Dermis blood vessel endothelial cell (primary cell): ENCODE measurements at places on chromosomes 6 and 20. TPM values are rescaled to one million over a fixed set of nuclear protein-coding genes. Genes with fewer than 3 reads are reported as not detected.

Gene WFDC2
- total RNA-seq, result not detected in 2 replicates

- DNase-seq, result no peak
These were observed 88.6 kb downstream of the RNF217 start for GRCh38 chr6:125050663-125051318.

- no peak for DNase-seq
These were observed 341.4 kb downstream of the PLCB1 start for GRCh38 chr20:8473459-8473858.

GRCh38 chr20:32858189-32858588 is 534 bp upstream of the EFCAB8 start:
- no peak for DNase-seq

GRCh38 chr6:17442196-17442595 is 48.8 kb downstream of the CAP2 start:
- no peak for DNase-seq

GRCh38 chr6:153092082-153093013 is 38.7 kb downstream of the RGS17 start:
- peak; percentile 84 for DNase-seq

GRCh38 chr6:97215157-97215769 is 67.8 kb downstream of the MMS22L start:
- DNase-seq, result peak; percentile 77

GRCh38 chr6:104118274-104118673 is 741.4 kb downstream of the HACE1 start:
- peak; percentile 5 for DNase-seq

DNA sequence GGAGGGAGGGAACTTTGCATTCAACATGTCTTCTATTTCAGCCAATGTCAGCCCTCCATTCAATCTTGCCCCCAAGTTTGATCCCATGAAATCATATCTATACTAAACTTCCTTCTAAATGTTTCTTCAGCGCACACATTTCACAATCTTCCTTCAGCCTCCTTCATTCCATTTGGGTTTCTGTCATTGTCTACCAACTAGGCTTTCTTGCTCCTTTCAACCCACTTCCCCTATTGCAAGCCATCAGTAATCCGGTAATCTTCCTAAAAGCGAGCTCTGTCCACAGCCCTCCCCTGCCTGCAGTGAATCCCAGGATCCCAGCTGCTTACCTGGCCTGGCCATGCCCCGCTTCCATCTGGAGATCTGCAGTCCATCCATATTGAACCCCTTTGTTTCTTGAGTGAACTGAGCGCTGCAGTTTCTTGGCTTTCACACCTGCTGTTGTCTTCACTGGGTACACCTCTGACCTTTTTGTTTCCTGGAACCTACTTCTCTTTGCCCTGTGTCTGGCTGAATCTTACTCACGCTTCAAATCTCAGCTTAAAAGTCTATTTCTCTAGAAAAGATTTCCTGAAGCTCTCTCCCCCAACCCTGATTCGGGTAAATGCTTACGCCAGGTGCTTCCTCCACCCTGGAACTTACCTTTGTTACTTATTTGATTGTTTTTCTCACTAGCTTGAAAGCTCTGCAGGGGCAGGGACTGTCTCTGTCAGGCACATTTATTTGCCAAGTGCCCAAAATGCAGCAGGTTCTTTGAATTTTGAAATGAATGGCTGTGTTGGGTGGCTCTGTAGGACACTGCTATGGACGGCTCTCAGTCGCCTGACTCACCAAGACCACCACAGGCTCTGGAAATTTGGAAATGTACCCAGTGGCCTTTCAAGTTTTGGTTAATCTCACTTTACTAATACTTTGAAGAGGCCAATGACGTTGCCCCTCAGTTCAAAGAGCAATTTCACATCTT is 50.3 kb downstream of the ADTRP start:
- DNase-seq, result no peak

DNA sequence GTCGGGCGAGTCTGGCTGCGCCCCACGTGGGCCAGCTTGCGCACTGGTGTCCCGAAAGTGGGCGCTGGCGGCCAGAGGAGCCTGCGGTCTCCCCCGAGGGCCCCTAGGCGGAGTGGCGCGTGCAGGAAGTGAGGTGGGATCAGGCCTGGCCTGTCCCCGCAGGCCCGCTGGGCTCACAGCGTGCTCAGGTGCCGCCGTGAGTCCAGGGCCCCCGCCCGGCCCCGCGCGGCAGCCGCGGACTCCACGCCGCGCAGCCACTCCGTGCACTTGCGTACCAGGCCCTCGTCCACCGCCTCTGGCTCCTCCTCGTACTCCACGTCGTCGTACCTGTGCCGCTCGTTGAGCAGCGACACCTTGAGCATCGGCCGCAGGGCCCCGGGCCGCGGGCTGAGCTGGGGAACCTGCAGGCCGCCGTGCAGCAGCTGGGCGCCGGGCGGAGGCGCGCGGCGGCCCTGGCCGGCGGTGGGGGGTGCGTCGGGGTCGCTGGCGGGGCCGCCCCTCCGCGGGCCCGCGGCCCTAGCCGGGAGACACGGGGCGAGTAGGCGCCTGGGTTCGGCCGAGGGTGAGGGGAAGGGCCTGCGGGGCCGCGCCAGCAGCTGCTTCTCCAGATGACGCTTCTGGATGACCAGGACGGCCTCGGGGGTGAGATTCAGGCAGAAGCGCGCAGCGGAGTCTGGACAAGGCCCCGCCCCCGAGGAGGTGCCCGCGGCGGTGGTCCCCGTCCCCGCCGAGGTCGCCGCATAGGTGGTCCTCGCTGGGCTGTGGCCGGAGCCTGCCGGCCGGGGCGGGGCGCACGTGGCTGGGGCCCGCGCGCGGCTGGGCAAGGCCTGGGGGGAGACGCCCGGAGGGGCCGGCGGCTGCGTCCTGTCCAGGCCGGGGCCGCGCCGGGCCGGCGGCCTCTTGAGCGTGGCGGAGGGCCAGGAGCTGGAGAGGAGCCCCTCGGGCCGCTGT is 835 bp downstream of the PRR18 start:
- DNase-seq, result no peak

Gene PAK5
- total RNA-seq, result under 0.01 TPM in 1 of 2 replicates, not detected in the other

Gene IL17A
- not detected in 2 replicates for total RNA-seq

- DNase-seq, result no peak
These were observed 68.0 kb downstream of the CD164 start for GRCh38 chr6:109314313-109314712.

DNA sequence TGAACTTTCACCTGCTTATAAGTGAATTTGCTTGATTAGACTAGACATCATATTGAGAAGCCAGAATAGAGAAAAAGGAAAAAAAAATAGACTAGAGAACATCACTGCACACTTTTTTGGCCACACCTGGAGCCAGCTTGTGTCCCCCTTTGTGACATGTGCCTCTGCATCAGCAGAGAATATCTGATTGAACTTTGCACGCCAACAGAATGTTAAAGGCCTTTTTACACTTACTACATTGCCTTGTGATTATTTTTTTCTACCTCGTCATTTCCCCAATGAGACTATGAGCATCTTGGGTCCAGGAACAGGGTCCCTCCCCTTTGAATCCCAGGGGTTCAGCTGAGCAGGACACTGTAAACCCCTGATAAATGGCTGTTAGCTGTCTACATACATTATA is 17.2 kb upstream of the ZNF133 start:
- DNase-seq, result no peak

Gene ENPP5
- total RNA-seq, result 0.17 TPM in 1 of 2 replicates, not detected in the other

Gene FAM162B
- total RNA-seq, result 4.3 and 5.6 TPM in 2 replicates

DNA sequence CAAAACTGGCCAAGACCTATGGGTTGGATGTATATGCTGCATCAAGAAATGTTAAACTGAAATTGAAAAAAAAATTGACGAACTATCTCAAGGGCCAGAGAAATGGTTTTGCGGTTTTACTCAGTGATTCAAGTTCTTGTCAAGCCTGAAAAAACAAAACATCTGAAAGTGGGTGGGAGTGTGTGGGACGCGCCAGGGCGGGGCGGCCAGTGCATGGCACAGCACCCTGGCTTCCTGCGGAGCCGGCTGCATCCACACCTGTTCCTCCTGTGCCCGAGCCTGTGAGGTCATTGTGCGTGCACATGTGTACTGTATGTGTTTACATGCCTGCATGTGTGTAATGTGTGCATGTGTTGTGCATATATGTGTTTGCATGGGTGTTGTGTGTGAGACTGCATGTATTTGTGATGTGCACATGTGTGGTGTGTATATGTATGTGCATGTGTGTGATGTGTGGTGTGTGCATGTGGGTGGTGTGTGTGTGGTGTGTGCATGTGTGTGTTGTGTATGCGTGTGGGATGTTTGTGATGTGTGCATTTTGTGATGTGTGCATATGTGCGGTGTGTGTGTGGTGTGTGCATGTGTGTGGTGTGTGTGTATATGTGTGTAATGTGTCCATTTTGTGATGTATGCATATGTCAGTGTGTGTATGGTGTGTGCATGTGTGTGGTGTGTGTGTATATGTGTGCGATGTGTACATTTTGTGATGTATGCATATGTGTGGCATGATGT is 59.8 kb downstream of the CDH4 start:
- DNase-seq, result no peak

GRCh38 chr6:169473663-169474062 is 220.0 kb upstream of the THBS2 start:
- DNase-seq, result no peak

DNA sequence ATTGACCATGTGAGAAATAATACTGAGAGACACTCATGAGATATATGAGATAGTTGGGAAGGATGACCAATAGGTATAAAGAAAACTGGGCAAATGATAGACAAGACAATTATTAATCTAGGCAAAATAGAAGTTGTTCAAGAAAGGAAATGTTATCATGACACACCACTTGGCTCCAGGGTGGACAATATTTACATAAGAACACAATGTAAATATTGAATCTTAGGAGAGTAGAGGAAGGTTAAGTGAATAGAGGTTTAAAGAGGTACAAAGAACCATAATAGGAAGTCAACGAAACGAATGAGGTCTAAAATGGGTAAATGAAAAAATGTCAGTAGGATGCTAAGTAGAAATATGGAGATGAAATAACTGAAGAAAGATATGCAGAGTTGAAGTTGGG is 126.5 kb downstream of the MBOAT1 start:
- no peak for DNase-seq

Gene MAK
- under 0.01 and 0.09 TPM in 2 replicates for total RNA-seq

Gene E2F3
- total RNA-seq, result 5.8 and 9.7 TPM in 2 replicates

GRCh38 chr6:78089531-78089930 is 436.7 kb downstream of the MEI4 start:
- peak; percentile 62 for DNase-seq

DNA sequence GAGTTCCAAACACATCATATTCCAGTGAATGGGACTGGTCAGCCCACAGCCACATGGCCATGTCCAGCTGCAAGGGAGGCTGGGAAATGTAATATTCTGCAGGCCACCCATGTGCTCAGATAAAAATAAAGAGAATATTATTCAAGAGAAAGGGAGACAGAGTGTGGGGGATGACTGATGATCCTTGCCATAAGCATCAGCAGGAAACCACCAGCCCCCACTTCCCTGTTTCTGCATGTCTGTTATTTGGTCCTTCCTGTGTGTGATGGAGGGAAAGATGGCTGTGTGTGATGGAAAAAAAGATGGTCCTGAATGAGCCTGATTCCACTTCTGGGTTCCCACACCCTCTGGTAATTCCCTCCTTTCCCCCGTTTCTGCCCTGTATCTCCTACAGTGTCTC is 13.1 kb upstream of the RSPO4 start:
- DNase-seq, result no peak

- no peak for DNase-seq
These were observed 39.8 kb upstream of the BACH2 start for GRCh38 chr6:90336388-90336947.

DNA sequence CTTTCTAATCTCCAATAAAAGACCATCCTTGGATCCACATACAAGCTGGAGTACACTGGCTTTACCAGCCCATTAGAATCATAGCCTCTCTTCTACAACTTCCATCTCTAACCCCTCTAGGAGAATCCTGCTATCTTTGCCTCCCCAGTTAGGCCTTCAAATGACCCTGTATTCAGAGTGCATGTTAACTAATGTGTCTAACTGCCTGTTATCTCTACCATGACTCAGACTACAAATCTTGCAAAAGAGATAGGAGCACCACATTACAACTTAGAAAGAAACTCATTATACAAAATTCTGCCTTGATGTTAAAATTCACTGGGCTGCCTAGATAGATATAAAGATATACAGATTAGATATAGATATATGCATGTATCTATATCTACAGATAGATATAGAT is 28.2 kb downstream of the GPR63 start:
- no peak for DNase-seq

DNA sequence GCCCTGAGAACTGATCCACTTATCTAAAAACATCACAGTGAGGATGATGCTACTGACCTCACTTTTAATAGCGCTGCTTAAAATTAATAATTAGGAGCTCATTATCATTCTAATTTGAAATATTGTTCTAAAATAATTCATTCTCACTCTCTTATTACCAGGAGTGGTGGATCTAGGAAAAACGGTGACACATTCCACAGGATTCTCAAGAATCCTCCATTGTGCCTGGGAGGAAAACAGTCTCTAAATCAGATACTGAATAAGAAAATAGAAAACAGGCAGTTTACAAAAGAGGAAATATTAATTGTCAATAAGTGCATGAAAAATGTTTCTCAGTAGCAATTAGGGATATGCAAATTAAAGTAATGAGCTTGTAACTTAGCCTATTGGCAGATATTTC is 187.4 kb downstream of the TENT5A start:
- DNase-seq, result no peak

Gene GSTA1
- not detected in 2 replicates for total RNA-seq

Gene C20orf204
- 11.2 and 13.3 TPM in 2 replicates for total RNA-seq

DNA sequence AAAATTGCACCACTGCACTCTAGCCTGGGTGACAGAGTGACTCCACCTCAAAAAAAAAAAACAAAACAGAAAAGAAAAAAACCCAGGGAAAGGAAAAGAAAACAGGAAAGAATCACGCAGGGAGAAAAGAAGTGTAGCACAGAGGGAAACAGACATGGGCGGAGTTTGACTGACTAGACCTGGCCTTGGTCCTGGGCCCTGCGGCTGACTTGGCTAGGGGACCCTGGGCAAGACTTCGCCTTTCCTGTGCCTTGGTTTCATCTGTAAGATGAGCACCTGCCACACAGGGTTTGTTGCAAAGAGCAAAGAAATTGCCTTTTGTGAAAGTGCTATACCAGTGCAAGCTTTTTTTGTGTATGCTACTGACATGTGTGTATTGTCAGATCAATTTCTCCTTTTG is 71.3 kb upstream of the KCNG1 start:
- DNase-seq, result no peak

Gene PXT1
- not detected in 2 replicates for total RNA-seq

Gene RIMS1
- total RNA-seq, result 5.9 and 7.5 TPM in 2 replicates

GRCh38 chr6:162345051-162345511 is 382.5 kb downstream of the PRKN start:
- no peak for DNase-seq

DNA sequence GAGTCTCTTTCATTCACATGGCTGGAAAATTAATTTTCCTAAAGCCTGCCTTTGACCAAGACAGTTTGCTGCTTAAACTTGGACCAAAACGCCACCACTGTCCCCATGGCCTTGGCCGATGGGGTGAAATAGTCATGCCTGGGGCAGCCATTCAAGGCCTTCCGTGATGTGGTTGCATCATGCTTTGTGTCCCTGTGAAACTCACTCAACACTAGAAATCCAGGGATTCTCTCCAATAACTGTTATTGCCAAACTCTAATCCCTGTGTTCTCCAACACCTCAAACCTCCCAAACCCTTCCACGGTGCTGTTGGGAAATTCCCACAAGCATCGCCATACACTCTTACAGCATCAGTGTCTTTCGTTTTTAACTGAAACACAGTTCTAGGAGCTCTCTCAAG is 1.4 kb upstream of the TXNDC5 start:
- DNase-seq, result no peak

Gene SNX5
- 97.3 and 135 TPM in 2 replicates for total RNA-seq
